ENCODE measurements at places on chromosomes 2 and 18.

DNA sequence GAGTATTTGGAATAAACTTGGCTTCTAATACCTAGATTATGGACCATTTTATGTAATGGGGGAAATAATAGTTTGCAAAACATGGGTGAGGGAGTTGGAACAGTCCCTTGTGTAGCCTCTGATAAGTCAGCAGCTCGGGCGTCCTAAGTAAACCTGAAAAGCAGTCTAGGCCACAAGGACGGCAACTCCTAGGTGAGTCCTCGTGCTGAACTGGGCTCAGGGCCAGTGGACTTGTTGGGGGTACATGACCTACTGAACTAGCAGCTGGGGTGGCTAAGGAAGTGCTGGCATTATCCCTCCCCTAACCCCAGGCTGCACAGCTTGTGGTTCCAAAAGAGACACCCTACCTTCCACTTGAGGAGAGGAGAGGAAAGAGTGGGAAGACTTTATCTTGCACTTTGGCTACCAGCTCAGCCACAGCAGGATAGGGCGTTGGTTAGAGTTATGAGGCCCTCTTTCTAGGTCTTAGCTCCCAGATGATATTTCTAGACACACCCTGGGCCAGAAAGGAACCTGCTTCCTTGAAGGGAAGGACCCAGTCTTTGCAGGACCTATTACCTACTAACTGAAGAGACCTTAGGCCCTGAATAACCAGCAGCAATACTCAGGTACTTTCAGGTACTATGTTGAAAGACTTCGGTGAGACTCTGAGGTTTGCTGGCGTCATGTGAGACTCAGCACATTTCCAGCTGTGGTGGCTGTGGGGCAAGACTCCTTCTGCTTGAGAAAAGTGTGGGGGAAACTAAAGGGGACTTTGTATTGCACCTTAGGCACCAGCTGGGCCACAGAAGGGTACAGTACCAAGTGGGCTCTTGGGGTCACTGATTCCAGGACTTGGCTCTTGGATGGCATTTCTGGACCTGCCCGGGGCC, 71.0 kb downstream of the AQP4 start:
- no peak for DNase-seq

DNA sequence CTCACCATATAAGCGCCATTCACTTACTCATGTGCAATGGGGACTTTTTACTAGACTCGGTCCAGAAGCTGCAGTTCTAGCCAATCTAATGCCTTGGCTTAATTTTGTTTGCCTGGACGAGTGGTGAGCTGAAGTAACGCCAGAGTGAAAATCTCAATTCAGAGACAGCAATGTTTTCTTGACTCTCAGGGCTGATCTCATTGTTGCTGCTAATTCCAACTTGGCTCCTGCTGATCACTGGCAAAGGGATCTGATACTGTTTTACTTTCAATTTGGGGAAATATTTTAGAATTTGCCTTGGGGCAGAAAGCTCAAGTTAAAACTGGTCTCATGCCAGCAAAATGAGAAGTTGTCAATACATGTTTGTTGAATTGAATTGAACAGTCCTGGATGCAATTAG, 906.6 kb upstream of the CDH2 start:
- no peak for DNase-seq

- DNase-seq, result no peak
Observed at GRCh38 chr2:233429175-233429897, 75.0 kb downstream of the DGKD start.

- no peak for DNase-seq
Observed at GRCh38 chr2:9346885-9347284, 76.4 kb downstream of the ITGB1BP1 start.

GRCh38 chr2:96532641-96533291, 3.8 kb upstream of the ARID5A start:
- no peak for DNase-seq

DNA sequence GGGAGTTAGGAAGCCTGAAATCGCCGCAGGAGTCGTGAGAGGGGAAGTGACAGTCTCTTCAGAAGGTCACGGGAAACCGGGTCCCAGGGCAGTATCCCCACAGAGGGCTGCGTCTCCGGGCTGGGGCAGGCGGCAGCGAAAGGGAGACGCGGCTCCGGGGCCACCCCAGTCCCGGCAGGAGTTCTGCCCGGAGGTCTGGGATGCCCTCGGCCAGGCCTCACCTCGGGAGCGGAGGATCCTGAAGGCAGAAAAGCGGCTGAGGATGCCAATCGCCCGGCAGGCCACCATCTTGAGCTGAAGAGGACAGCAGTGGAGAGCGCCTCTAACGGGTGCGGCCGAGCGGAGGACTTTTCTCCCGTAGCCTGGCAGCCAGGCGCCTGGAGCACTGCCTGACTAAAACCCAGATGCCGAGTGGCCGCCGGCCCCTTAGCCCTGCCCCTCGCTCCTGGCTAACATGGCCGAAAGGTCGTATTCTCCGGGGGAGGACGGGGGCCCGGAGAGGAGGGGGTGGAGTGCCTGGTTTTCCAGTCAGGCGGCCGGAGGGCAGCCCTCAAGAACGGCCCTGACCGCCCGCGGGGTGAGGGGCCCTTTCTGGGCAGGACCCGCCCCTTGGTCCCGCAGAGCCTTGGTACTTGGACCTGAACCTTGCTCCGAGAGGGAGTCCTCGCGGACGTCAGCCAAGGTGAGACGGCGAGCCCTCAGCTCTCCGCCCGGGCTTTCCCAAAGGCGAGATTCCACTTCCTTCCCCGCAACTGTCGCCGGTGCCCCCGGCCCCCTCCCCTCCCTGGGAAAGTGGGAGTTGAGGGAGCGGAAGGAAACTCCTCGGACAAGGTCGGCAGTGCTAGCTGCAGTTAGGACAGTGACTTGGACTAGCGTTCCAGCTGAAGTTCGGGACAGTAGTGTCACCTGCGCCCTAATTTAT, at the start of the genes HADHA and HADHB:
Gene HADHA (minus strand): TSS at position 324 of the 922 bp plus-strand sequence. CDS start 36 bp downstream, at position 288.
Gene HADHB (plus strand): TSS at position 631 of the 922 bp plus-strand sequence. CDS start 9,316 bp downstream, outside the sequence.
- DNase-seq, result peak; percentile 46

GRCh38 chr2:96934831-96935540, 51.4 kb downstream of the FAM178B start:
- no peak for DNase-seq

DNA sequence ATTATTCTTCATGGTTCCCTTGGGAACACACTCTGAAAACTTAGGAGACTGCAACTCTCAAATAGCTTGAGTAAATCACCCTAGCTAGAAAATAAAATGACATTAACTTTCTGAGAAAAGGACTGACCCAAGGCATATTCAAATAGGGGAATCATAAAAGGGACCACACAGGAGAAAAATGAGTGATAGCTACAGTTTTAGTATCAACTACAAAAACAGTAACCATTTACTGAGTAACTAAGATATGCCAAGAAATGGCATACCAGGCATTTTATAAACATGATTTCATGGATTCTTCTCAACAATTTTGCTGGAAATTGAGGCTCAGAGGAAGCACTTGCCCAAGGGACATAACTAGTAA, 84.5 kb downstream of the AFF3 start:
- DNase-seq, result no peak

GRCh38 chr2:201327678-201328077, 29.5 kb downstream of the FLACC1 start:
- DNase-seq, result no peak

GRCh38 chr2:84969511-84970209, 1.3 kb upstream of the KCMF1 start:
- no peak for DNase-seq

GRCh38 chr18:43751203-43751602, 473.9 kb upstream of the SYT4 start:
- no peak for DNase-seq

Data from omental fat pad (tissue), 4 donors.